ENCODE measurements at places on chromosomes 7 and 10.

DNA sequence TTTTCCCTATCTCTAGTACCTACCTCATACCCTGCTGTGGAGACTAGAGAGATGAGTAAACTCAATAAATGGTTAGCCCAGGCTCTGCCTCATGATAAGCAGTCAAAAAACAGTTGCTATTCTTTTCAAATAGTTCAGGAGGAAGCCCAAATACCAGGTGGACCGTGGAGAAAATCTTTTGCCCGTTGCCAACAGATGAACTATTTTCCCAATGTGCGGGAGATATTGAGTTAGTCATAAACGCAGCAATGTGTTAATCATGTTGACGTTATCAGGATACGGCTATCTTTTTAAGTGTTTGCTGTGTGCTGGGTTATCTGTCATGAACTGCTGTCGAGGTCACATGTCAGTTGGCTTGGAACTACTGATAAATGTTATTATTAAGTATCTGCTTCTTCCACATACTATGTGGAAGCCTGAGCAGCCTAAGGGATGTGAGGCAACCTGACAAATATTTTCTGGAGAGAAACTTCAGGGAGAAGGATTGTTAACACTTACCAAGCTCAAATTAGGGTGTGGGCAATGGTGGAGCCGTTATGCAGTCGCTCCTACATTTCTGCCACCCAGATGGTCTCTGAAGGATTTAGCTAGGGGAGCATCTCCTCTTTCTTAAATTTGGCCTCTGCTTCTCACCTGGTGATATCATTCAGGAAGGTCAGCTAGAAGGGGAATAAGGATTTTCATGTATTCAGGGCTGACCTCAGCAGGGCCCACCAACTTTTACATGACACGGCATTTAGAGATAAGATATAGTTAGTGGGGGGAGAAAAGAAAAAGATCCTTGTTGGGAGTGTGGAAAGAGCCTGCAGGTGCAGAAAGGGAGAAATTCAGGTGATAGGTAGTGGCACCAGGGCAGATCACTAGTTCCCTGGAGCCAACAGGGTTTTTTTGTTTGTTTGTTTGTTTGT is 33.5 kb upstream of the SLC26A3 start:
- DNase-seq = peak; percentile 37

GRCh38 chr7:98621573-98622482 is 4.7 kb downstream of the NPTX2 start:
- no peak for DNase-seq

- DNase-seq = peak; percentile 87
Measured at GRCh38 chr7:92833024-92833765, 3.2 kb downstream of the CDK6 start.

DNA sequence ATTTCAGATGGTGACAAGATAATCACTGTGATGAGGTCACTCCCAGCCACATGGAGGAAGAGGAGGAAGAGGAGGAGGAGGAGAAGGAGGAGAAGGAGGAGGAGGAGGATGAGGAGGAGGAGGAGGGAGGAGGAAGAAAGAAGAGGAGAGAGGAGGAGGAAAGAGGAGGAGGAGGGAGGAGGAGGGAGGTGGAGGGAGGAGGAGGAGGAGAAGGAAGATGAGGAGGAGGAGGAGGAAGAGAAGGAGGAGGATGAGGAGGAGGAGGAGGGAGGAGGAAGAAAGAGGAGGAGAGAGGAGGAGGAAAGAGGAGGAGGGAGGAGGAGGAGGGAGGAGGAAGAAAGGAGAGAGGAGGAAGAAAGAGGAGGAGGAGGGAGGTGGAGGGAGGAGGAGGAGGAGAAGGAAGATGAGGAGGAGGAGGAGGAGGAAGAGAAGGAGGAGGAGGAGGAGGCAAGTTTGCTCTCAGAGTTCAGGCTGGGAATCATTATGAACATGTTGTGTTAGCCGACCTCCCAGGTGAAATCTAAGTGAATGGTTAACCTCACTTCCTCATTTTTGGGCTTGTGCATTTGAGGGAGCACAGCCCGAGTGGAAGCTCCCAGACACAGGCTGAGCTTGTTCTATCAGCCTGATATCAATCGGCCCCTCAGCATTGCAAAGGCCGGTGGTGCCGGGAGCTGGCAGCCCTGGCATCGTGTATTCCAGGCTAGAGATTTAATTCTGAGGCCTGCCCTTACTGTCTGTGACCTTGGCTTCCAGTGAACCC is 236.2 kb upstream of the PITRM1 start:
- DNase-seq = no peak

- no peak for DNase-seq
Measured at GRCh38 chr7:148852272-148852671, 31.8 kb downstream of the EZH2 start.

GRCh38 chr7:75596727-75597614 is 104.9 kb downstream of the SPDYE5 start:
- DNase-seq = no peak

DNA sequence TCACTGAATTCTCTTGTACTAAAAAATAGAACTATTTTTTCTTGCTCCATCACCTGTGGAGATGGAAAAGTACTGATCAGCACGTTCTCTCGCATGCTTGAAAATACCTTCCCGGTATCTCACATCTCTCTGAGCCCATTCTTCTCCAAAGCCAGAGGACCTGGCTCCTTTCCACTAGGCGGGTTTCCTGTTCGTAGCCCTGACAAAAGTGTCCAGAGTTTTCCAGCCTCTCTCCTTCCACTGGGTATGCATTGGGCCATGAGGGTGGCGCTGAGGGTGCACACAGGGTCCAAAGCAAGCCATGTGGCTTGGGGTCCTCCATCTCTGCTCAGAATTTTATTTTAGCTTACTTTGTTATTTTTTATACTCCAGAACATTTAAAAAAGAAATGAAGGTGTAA is 16.3 kb upstream of the SRGN start:
- DNase-seq = no peak

DNA sequence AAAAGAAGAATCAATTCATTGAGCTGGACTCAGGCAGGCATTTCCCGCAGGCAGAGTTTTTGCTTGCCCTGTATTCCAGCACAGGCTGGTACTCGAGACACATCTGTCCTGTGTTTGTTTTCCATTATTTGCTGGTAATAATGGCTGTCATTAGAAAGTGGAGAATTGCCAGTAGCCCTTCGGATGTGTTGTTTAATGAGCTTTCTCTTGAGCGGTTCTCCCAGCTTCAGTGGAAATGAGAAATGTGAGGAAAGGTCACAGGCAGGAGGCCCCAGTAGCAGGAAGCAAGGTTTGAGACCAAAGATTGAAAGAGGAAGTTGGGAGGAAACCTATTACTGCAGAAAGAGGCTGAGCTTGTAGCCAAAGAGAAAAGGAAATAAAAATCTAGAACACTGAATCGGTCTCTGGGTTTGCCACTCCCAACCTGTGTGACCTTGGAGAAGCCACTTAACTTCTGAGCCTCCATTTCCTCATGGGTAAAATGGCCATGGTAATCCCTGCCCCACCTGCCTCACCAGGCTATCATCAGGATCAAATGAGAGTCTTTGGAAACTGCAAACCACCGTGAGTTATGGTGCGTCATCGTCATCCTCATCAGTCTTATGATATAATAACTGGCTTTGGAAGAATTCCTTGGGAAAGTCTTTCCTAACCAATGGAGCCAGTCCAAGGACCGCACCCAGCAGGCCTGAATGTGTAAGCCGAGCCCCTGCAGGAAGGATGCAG is 67.7 kb downstream of the TACR2 start:
- DNase-seq = no peak

DNA sequence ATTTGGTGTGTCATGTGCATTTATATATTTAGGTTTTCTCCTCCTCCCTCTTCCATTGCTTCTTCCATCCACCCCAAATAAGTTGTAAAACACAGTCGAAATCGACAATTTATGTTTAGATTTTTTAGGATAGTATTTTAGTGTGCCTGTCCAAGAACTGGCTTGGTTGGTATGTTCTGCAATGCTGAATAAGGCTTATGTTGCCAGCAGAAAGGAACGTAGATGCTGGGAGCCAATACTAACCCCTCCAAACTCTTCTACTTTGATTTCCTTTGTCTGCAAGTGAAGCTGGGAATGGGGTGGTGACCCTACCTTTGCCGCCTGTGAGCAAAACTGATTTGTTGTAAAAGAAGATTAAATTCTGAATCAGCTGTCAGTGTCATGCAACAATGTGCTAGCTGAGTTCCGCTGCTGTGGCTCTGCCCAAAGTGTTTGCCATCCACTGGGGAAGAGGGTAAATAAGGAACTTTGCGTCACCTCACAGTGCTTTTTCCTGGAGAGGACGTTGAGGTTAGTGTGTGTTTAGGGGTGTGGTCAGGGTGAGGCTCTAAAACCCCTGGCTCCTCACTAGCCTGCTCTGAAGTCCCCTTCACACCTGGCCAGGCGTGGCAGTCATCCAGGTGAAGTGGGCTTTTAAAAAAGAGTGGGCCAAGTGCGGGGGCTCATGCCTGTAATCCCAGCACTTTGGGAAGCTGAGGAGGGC is 44.4 kb downstream of the TACC2 start:
- DNase-seq = no peak

DNA sequence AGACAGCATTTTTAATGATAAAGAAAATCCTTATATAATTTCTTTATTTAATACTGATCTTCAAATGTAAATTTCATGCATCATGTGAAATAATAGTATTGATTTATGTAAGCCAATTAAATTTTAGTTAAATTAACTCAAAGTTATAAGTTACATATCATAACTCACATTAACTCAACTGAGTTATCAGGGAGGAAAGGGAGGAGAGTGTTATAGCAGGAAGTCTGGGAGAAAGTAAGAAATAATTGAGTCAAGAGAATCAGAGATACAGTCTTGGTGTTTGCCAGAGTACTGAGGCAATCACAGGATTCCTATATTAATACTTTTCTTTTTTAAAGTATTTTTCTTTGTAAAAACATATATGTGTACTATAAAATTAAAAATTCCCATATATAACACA is 4.0 kb downstream of the BICC1 start:
- no peak for DNase-seq

DNA sequence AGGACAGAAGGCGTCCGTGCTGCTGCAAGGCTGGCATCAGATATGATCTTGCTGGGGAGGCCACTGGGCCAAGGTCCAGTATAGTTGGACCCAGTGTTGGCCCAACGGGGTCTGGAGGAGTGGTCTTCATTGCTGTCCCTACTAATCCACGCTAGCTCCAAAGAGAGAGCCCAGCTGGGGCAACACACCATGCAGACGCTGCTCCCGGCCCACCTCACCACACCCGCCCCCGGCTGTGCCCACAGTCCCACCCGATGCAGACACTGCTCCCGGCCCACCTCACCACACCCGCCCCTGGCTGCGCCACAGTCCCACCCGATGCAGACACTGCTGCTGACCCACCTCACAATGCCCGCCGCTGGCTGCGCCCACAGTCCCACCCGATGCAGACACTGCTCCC is 121.5 kb downstream of the VIPR2 start:
- DNase-seq = no peak

DNA sequence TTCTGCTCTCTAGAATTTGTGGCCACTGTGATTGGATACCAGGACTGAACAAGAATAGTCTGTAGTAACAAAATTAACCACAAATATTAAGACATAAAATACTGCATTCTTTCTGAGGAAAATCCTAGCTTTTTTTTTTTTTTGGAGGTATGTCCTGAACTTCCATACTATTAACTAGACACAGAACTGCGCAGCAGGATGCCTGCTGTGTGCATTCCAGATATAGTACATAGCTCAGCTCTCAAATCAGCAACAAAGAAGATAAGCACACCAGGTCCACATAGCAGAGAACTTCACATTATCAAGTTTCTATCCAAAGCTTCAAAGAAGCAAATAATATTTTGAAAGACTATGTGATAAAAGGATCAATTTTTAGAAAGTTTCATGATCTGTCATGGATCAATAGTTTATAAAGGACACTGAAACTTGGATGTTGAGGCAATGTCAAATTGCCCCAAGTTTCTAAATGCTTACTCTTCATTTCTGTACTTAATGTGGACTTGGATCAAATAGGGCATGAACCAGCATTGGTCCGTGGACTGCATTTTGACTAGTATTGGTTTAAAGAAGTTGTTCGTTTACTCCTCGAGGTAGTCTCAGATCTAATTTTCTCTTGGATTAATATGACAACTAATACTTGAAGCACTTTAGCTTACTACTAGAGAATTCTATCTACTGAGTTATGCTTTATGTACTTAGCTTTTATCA is 15.4 kb downstream of the NAMPT start:
- no peak for DNase-seq

GRCh38 chr10:111486346-111486745 is 409.5 kb downstream of the ADRA2A start:
- DNase-seq = no peak

- peak; percentile 7 for DNase-seq
Measured at GRCh38 chr7:134431815-134432214, 27.1 kb downstream of the AKR1B1 start.

GRCh38 chr7:17598846-17599245 is 300.4 kb downstream of the AHR start:
- DNase-seq = no peak

- no peak for DNase-seq
Measured at GRCh38 chr10:27448921-27449320, 55.2 kb upstream of the RAB18 start.

- no peak for DNase-seq
Measured at GRCh38 chr7:158018971-158019645, 568.5 kb downstream of the PTPRN2 start.

GRCh38 chr7:54898659-54899340 is 120.0 kb upstream of the EGFR start:
- no peak for DNase-seq

GRCh38 chr10:6473901-6474370 is 106.1 kb downstream of the PRKCQ start:
- DNase-seq = no peak

DNA sequence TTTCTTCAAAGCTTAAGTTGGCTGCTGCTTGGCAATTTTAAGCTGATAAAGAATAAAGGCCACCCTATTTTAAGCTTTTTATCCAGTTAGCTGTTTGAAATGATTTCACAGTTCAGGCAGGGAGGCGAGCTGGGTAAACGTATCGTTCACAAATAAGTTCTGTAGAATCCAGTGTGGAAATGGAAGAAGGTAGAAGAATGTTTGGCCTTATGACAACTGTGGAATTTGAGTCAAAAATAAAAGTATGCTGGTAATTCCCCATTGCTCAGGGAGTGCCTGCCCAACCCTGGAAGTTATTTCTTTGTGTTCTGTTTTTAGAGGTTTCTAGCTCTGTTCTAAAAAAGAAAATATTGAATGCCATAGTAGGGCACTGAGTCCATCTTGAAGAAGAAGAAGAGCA is 113.1 kb downstream of the ARL4A start:
- DNase-seq = no peak

GRCh38 chr10:79346388-79347225 is 662 bp upstream of the PPIF start:
- DNase-seq = peak; percentile 69

DNA sequence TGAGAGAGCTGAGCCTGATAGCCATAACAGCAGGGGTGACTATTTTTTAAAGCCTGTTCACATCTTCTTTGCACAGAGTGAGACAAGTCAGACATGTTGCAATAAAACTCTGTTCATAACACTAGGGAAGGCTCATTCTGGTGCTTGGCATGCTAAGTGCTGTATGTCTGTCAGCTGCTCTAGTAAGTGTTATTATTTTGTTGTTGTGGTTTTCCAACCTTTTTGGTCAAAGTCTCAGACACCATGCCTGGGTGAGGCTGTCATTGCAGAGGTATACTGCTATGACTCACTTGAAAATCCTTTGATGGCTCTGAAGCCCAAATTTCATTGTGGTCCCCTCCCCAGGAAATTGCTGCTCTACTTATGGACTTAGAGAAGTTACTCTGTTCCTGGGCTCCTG is 129.7 kb downstream of the ADRA2A start:
- no peak for DNase-seq
